ENCODE measurements at places on chromosomes 11 and 22.

- DNase-seq = no peak
Observed at GRCh38 chr11:104073950-104074705, 37.7 kb downstream of the DDI1 start.

GRCh38 chr22:20509344-20510047, 2.1 kb downstream of the MED15 start:
- peak; percentile 40 for DNase-seq

DNA sequence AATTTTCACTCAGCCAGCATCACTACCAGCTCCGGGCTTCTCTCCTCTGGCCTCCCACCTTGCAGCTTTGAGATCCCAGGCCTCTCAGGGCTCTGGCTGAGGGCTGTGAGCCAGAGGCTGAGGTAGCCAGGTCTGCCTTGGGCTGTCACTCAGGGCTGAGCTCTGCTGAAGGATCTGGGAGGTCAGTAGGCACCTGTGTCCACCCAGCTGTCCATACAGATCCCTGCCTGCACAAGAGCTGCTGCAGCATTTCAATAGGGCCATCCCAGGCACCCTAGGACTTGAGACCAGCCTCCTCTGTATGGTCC, 12.6 kb downstream of the KCNQ1OT1 start:
- no peak for DNase-seq

GRCh38 chr22:19822301-19823117, 32.2 kb downstream of the GNB1L start:
- DNase-seq = no peak

DNA sequence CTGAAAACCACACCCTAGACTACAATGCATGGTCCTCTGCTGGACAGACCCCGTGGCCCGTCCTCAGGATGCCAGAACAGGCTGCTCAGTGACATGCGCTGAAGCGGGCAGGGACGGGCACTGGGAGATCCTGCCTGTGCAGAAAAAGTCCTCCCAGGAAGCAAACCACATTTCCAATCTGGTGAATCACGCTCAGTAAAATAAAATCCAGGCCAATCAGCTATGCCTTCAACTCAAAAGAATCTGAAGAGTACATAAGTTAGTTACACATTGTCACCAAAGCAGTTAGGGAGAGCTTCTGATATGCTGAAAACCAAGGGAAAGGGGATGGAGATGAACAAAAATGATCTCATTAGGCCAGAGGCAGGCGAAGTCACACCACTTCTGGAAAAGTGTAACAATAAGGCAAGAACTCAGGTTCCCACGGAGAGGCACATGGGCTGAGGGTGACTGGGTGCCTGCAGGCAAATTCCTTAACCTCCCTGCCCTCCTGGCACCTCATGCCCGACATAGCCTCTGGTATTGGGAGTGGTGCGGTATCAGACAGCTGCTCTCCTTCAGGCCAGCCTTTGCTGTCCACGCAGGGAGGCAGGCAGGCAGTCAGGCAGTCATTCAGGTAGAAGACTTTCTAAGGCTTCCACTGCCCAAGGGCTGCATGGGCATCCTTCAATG, 66.4 kb downstream of the APOL5 start:
- no peak for DNase-seq

DNA sequence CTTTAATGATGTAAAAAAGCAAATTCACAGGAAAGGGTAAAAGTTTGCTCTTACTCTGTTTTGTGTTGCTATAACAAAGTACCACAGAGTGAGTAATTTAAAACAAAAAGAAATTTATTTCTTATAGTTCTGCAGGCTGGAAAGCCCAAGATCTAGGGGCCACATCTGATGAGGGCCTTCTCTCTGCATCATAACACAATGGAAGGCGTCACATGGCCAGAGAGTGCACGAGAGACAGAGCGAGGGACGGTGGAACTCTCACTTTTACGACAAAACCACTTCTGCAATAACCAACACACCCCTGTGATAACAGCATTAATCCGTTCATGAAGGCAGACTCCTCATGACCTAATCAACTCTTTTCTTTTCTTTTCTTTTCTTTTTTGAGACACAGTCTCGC, 31.1 kb downstream of the CD6 start:
- DNase-seq = no peak

DNA sequence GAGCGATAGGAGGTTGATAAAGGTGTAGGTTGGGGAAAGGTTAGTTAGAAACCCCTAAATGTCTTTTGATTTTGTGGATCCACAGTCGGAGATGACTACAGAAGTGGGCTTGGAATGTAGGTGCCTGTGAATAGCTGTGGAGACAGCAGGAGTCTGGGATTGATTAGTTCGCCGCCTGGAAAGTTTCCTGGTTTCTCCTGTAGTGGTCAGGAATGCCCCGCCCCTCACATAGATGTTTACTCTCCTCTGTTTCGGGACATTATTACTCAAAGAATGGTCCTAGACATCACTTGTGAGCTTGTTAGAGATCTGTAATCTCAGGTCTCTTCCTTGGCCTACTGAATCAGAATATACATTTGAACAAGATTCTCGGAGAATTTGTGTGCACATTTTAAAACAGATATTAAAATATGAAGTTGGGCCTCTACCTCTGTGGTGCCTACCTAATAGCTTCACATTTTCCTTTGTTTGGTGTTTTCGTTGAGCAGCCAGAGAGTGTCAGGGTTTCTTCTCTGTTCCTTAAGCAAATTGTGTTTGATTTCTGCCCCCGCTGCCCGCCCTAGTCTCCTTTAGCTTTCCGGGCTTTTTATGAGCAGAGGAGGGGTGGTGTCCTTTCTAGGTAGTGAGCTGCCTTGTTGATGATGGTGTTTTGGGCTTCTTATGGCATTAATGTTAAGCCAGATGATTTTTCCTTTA, 89.4 kb downstream of the PPP6R3 start:
- no peak for DNase-seq

- DNase-seq = peak; percentile 17
Observed at GRCh38 chr22:17705951-17706900, 67.7 kb downstream of the BCL2L13 start.

GRCh38 chr11:94650756-94651155, 83.6 kb downstream of the PIWIL4 start:
- no peak for DNase-seq

DNA sequence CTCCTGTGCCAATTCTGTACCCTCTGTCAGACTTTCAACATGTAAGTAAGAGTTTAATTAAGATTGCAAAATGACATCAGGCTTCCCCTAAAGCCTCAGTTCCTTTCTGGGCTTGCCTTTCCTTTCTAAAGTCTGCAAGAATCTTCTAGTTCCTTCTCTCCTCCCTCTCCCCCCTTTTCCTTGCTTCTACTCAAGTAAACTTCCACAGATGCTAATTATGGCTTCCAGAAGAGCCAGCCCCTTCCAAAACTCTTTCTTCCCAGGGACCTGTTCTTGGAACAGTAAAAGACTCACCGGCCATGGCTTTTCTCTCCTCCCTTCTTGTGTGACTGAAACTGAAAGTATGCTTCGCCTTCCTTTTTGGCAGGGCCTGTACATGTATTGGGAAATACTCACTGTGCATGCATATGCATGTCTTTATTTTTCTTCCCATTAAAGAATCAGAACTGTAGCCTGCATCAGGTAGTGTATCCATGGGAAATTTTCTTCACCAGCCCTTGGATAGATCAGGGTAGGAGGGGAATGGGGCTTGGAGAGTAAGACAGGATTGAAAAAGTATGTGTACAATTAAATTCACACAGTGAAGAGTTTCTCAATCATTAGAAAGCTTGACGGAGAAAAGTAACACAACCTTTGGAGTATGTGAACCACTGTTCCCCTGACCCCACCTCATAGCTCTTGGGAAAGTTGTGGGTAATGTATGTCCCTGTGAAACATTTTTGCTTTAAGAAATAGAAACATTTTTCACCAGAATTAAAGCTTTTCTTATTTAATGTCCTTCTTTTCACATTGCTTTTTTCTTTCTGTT, at the start of gene CASP1:
Gene CASP1 (minus strand): TSS at position 332 of the 808 bp plus-strand sequence. CDS start 31 bp downstream, at position 301.
- DNase-seq = no peak

- DNase-seq = no peak
Observed at GRCh38 chr22:38412435-38413084, 42.4 kb downstream of the KCNJ4 start.

All from stimulated activated CD8-positive, alpha-beta memory T cell treated with anti-CD3 and anti-CD28 coated beads, Interleukin-7, amount 100 ng/mL, for 4 hours (primary cell).